ENCODE measurements at places on chromosomes 5 and 9. TPM values are rescaled to one million over a fixed set of nuclear protein-coding genes. Genes with fewer than 3 reads are reported as not detected.

- DNase-seq: peak; percentile 88
Measured at GRCh38 chr9:87878989-87879511, 3.6 kb upstream of the SPATA31E1 start.

Gene ACTBL2
- 11.6 TPM for total RNA-seq

- no peak for DNase-seq
Measured at GRCh38 chr9:36135741-36136271, 727 bp upstream of the GLIPR2 start.

DNA sequence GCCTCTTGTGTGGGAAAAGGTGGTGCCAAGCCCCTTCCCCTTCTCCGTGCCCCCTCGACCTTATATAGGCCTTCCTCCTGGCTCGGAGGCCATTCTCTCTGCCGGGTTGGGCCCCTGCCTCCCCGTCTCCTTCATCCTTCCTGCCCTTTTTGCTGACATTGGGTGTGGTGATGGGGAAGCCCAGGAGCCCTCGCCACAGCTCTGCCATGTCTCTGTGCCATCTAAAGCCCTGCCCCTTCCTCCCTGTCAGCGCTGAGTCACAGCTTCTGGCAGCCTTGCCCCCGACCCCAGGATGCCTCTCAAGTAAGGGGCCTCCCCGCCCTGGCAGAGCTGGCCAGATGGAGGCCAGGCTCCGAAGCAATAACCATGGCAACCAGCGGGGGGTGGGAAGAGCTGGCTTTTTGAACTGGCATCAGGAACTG, 30.4 kb downstream of the JADE2 start:
- peak; percentile 51 for DNase-seq

DNA sequence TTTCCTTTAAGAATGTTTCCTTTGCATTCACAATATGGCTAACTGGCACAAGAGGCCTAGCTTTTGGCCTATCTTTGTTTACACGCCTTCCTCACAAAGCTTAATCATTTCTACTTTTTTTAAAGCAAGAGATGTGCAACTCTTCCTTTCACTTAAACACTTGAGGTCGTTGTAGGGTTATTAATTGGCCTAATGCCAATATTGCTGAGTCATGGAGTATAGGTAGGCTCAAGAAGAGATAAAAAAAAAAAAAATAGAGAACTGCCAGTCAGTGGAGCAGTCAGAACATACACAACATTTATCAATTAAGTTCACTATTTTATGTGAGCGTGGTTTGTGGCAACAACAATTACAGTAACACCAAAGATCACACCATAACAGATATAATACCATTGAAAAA, 5.9 kb downstream of the FKBP15 start:
- peak; percentile 41 for DNase-seq

- DNase-seq: no peak
Measured at GRCh38 chr5:139762615-139763170, 32.9 kb upstream of the PSD2 start.

Gene FOXD4
- total RNA-seq: 0.31 TPM

DNA sequence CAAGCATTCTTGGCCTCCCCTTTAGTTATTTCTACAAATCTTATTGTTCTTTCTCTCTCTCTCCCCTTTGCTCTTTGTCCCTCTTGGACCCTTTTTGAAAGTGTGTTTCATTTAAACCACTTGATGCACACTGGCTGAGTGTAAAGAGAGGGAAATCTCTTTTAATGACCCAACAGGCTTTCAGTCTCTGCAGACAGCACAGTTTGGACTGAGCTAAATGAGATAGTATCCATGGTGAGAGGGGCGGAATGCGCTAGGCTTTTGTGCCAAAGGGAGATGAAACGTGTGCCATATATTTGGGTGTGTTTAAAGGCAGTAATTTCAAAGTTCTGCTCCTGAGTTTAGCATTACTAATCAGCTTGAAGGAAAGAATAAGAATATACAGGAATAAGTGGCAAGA, 184.9 kb downstream of the PCSK1 start:
- DNase-seq: no peak

- DNase-seq: no peak
Measured at GRCh38 chr5:169182797-169183196, 118.1 kb downstream of the SLIT3 start.

DNA sequence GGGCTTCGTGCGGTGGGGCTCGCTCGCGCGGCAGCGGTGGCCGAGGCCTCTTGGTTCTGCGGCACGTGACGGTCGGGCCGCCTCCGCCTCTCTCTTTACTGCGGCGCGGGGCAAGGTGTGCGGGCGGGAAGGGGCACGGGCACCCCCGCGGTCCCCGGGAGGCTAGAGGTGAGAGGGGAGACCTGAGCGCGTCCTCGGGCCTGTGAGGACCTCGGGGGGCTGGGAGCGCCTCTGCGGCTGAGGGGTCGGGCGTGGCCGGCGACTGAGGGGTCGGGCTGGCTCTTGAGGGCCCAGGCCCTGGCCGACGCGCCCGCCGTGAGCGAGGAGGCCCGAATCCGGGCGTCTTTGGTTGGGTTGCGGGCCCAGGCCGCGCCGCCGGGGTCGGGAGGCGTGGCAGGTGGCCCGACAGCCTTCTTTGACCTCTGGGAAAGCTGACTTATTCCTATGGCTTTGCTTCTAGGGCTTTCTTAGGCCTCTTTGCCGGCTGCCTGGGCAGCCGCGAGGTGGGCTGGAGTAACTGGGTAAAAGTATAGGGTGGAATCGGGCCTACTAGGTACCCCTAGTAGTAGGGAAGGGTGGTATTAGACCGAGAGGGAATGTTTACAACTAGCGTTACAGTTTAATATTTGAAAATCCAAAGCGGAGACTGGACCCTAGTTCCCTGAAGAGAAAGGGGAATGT, at the start of gene CANX:
Gene CANX, plus strand, starts transcription at position 33 of the 681 bp plus-strand sequence. CDS start 6,715 bp downstream, outside the sequence.
- no peak for DNase-seq

DNA sequence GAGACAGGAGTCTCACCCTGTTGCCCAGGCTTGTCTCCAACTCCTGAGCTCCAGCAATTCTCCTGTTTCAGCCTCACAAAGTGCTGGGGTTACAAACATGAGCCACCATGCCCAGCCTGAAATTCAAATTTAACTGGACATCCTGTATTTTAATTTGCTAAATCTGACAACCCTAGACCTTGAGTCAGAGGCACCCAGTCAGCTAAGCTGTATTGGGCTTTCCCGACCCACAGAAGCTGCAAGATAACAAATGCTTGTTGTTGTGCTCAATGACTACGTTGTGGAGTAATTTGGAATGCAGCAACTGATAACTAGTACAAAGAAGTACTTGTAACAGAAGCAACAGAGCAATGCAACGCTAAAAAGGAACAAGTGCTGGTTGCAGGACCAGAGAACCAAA, 533.1 kb downstream of the NTRK2 start:
- peak; percentile 91 for DNase-seq

GRCh38 chr5:40688127-40688761, 8.5 kb downstream of the PTGER4 start:
- DNase-seq: peak; percentile 57

Gene MARCOL
- not detected for total RNA-seq

GRCh38 chr5:142015781-142016533, 3.1 kb upstream of the GNPDA1 start:
- peak; percentile 49 for DNase-seq

DNA sequence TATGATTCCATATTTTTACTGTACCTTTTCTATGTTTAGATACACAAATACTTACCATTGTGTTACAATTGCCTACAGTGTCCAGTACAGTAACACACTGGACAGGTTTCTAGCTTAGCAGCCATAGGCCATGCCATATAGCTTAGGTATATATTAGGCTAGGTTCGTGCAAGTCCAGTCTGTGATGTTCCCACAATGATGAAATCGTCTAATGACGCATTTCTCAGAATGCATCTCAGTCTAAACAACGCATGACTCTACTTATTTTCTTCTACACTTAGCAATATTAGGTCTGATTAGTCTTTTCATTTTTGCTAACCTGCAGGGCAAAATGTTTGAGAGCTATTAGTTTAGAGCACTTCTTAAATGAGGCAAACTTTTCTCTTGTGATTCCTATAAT, 22.7 kb downstream of the OR2S2 start:
- peak; percentile 75 for DNase-seq

DNA sequence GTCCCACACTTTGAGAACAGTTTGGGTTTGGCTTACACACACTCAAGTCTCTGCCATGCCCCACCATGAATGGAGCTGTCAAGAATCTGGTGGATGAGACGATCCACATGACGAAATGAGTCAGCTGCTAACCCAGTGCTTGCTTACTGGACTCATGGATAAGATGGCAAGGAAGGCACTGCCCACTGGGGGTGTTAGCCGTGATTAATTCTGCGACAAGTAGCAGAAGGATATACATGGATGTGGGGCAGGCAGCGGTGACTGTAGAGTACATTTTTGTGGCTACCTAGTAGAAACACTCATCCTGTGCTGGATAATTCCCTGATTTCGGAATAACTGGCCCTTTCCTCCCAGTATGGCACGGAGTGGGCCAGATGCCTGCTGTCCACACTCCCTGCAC, 77.5 kb downstream of the SPATA31C2 start:
- peak; percentile 36 for DNase-seq

Gene NME5
- total RNA-seq: 2.9 TPM

DNA sequence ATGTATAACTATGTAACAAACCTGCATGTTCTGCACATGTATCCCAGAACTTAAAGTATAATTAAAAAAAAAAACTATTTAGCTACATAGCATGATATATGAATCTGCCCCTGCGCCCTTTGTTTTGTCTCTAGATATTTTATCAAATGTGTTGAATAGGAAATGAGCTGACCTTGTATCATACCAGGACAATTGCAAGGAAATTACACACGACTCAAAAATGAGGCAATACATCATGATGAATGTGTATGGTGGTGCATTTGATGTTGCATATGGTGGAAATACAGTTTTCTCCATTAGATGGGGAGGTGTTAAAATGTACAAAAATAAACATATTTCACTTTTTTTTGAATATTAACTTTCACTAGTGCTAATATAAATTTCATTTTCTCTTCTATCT, 28.6 kb upstream of the CEP78 start:
- DNase-seq: no peak

- DNase-seq: peak; percentile 23
Measured at GRCh38 chr5:41863871-41864486, 6.2 kb downstream of the OXCT1 start.

GRCh38 chr9:110016340-110016739, 191.6 kb downstream of the C9orf152 start:
- DNase-seq: peak; percentile 93

Gene EDIL3
- total RNA-seq: 226 TPM

DNA sequence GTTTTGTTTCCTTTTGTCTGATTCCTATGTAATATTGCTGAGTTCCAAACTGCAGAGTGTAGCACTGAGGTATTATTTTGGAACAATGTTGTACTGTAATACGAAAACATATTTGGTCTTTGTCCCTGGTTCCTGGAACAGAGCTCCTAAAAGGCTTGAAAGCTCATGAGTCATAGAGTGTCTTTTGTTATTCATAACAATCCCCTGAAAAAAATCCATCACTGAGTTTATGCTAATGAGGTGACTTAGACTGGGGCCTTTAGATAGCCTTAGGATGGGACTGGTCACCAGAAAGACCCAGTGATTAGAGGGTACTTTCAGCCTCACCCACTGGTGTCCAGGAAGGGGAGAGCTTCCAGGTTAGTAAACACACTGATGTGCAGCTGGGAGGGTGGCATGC, 132.7 kb upstream of the POU5F2 start:
- DNase-seq: peak; percentile 68

- DNase-seq: peak; percentile 95
Measured at GRCh38 chr5:20678814-20679298, 690.9 kb upstream of the CDH18 start.

Gene CARTPT
- not detected for total RNA-seq

DNA sequence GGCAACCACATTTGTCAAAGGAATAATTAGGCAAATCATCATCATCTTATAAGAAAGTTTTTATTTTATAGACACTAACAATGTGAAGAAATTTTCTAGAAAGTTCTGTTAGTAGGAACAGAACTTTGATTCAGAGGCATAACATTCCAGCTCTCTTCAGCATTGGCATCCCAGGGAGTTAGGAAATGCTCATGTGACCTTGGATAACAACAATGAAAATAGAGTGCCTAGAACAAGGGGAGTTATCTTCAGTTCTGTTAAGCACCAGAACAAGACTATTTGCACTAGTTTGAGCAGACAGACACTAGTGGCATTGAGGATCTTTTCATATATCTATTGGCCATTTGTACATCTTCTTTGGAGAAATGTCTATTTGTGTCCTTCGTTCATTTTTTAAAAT, 7.0 kb upstream of the NMUR2 start:
- no peak for DNase-seq

Gene GDNF
- 20.5 TPM for total RNA-seq

Gene LHX3
- total RNA-seq: not detected

DNA sequence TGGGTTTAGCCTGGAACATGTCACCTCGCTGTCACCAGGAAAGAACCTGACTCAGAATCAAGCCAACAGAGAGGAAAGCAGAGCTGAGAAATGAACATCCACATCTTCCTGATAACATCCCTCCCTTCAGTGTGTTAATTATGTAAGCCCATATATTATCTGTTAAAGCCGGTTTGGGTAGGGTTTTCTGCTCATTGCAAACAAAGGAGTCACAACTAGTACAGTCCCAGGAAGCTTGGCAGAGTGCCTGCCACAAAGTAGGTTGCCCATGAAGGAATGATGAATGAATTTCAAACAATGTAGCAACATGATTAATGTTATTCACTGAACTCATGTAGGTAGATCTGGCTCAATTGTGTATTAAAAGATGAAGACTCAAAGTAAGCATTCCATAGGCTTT, 10.4 kb upstream of the PPARGC1B start:
- DNase-seq: peak; percentile 20

Gene IFNE
- 0.57 TPM for total RNA-seq

- DNase-seq: peak; percentile 73
Measured at GRCh38 chr5:123659011-123659410, 147.0 kb downstream of the CSNK1G3 start.

Gene MLANA
- not detected for total RNA-seq

DNA sequence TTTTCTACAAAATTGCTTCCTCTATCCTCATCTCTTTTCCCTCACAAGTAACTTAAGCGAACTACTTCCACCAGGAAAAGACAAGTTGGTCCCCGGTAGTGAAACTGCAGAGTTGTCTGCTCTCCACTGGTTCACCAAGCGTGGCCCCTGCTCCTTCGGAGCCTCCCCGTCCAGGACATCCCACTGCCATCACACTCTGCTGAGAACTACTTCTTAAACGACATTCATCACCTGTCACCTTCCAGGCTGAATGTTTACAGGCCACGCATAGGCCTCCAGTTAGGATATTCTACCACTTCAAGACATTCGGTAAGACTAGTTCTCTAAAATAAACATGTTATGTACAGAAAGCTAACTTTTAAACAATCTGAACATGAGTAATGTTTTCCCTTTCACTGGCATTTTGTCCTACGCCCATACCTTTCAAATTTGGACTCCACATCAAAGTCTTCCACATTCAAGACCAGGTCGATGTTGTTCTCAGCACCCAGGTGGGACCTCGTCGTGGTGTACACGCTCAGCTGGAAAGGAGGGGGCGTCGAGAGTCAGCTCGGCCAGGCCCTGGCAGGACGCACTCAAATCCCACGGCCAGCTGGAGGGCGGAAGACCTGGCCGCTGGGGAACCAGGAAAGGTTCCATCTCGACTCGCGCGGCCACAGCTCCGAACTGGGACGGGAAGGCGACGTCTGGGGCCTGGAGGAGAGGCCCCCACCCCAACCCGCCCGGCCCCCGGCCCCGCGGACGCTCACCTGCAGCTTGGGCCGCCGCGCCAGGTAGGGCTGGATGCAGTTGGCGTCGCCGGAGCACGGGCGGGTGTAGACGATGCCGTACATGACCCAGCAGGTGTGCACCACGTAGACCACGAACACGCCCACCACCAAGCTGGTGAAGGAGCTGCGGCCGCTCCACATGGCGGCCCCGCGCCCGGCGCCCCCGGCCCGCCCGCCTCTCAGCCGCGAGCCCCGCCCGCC, 683 bp downstream of the CLPTM1L start:
- DNase-seq: peak; percentile 4
